NCI-H345 (cell line): ENCODE measurements at places on chromosomes 12 and 14.

- DNase-seq = no peak
Observed at GRCh38 chr14:55248411-55248810, 22.8 kb upstream of the FBXO34 start.

DNA sequence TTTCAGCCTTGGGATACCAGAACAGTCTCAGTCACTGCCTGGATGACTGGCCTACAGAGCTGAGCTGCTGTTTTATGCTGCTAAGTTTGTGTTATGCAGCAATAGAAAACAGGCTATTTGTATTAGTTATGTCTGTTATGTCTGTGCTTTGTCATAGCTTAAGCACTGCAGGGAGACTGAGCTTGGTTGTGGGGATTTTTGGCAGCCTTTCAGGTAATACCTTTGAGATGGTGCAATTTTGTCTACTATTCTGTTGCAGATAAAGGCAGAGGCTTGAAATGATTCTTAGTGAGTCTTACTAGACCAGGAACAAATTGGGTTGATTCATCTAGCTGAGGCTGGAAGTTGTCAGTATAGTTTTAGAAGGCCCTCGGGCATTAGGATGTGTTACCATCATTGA, 201.3 kb upstream of the RBM19 start:
- no peak for DNase-seq

GRCh38 chr14:36524874-36525745, 5.1 kb upstream of the NKX2-1 start:
- DNase-seq = no peak

DNA sequence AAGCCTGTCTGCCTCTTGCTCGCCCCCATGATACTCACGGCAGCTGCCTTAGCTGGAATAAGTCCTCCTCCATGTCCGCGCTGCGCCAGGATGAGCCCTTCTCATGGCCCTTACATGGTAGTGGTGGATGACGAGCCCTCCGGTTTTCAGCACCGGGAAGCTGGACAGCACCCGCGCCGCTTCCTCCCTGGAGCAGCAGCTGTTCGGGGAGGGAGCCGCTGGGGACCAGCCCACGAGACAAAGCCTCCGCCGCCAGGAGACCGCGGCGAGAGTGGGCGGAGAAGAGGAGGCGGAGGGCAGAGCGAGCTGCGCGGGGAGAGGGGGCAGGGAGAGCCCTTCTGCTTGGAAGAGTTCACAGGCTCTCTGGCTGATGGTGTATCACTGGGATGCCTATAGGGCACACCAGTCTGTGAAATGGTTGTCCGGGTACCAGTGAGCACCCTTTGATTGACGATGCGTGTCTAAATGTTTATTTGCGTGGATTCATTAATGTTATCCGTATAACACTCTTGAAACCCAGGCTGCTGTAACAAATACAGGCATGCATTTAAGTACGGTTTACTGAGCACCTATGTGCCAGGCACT, at the start of gene SVOP:
Gene SVOP (minus strand): TSS at position 273 of the 585 bp plus-strand sequence. CDS start 200 bp downstream, at position 73.
- peak; percentile 83 for DNase-seq

DNA sequence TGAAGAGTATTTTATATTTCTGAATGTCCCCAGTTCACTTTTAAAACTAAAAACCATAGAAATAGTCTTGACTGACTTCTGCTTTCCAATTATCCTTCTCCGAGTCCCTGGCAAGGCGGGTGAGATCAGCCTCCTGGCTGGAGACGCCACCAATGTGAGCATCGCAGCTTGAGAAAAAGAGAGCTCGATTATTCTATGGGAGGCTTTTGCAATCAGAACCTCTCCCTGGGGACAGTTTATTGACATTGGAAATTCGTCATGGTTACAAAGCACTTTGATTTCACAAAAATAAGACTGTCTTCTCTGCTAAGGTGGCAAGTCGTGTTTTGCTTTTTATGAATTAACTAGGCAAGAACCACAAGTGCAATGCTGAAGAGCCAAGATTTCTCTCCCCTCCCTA, 23.6 kb upstream of the GPHB5 start:
- DNase-seq = peak; percentile 70

DNA sequence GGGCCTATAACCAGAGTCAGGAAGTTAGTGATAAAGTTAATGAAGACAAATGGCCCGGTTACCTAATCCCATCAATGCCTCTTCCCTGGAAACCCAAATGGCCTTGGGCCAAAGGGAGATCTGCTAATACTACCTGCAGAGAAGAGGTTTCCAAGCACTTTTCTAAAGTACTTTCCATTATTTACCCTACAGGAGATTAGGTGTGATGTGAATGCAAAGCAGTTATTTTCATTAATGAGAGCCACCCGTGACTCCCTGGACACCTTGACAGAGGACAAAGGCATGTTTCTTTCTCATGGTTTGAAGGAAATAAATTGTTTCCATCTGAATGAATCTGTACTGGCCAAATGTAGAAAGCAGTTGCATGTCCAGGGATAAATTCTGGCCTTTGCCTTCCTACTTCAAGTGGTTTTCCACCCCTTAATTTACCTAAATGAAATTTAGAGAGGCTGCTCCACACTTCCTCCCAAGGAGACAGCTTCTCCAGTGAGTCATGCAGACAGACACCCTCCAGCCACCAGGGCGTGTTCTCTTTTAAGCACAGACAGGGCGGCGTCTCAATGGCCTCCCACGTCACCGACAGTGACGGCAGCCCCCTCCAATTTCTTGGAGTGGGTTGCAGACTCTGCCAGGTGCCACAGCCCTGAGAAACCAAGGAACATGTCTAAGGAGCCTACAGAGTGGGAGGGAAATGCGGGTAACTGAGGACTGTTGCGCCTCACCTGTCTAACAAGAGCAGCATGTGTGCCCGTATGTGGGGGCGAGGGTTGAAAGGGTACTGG, 43.9 kb upstream of the GNPNAT1 start:
- no peak for DNase-seq

GRCh38 chr14:76993752-76994151, 34.8 kb downstream of the IRF2BPL start:
- DNase-seq = no peak

- no peak for DNase-seq
Observed at GRCh38 chr12:129868575-129868974, 35.2 kb downstream of the TMEM132D start.

- DNase-seq = no peak
Observed at GRCh38 chr12:123111498-123112165, 39.3 kb downstream of the PITPNM2 start.

- DNase-seq = no peak
Observed at GRCh38 chr12:47730341-47730744, 5.1 kb upstream of the ENDOU start.

DNA sequence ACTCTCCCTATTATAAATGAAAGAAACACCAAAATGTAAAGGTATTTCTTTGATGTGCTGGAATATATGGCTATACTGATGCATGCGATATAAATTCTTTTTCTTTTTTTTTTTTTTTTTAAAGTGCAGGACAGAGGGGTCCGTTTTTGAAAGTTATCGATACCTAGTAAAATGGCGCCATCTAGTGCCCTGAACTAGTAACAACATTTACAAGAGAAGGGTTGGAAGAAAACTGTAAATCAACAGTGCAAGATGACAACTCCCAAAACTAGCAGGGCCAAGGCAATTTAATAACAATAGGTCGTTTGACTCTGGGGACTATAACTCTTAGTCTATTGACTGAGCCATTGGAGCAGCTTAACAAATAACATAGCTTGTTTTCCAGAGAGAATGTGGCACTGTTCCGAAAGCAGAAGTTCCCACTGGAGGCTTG, 137.7 kb downstream of the SPTSSA start:
- DNase-seq = peak; percentile 38
